DMS53 (cell line): ENCODE measurements at places on chromosomes 1 and 21.

- no peak for DNase-seq
These were observed 6.3 kb upstream of the TENT5C start for GRCh38 chr1:117599286-117600221.

DNA sequence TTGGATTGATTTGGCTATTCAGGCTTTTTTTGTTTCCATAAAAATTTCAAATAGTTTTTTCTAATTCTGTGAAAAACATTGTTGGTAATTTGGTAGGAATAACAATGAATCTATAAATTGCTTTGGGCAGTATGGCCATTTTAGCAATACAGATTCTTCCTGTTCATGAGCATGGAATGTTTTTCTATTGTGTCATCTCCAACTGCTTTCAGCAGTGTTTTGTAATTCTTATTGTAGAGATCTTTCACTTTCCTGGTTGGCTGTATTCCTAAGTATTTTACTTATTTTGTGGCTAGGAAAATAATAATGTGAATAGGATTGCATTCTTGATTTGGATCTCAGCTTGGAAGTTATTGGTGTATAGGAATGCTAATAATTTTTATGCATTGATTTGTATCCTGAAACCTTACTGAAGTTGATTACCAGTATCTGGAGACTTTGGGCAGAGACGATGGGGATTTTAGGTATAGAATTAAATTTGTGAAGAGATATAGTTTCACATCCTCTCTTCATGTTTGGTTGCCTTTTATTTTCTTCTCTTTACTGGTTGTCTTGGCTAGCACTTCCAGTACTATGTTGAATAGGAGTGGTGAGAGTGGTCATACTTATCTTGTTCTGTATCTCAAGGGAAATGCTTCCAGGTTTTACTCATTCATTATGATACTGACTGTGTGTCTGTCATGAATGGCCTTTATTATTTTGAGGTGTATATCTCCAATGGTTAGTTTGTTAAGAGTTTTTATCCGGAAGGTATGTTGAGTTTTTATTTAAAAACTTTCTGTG, 57.3 kb downstream of the DRAM2 start:
- no peak for DNase-seq

- DNase-seq: peak; percentile 95
These were observed 2.3 kb downstream of the ARTN start for GRCh38 chr1:43935711-43936427.

DNA sequence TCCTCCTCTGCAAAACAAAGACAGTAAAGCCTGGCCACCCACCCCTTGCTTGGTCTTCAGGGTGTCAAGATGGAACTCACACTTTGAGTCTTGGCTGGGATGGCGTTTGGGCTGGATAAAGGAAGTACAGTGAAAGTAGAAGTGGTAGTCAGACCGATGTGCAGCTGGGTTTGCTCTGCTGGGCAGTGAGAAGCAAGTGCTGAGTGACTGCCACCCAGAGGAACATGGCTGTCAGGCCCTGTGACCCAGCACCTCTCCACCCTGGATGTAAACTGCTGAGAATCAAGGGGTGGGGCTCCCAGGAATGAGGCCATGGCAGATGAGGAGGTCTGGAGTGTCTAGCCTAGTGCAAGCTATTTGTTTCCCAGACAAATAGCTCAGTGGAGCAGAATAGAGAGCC, 51.2 kb downstream of the POFUT2 start:
- DNase-seq: no peak

- DNase-seq: no peak
These were observed 19.9 kb downstream of the COA6 start for GRCh38 chr1:234393190-234393589.

GRCh38 chr1:55500601-55501000, 285.4 kb upstream of the USP24 start:
- no peak for DNase-seq

- peak; percentile 44 for DNase-seq
These were observed 65.0 kb upstream of the ETV3 start for GRCh38 chr1:157203166-157203565.

DNA sequence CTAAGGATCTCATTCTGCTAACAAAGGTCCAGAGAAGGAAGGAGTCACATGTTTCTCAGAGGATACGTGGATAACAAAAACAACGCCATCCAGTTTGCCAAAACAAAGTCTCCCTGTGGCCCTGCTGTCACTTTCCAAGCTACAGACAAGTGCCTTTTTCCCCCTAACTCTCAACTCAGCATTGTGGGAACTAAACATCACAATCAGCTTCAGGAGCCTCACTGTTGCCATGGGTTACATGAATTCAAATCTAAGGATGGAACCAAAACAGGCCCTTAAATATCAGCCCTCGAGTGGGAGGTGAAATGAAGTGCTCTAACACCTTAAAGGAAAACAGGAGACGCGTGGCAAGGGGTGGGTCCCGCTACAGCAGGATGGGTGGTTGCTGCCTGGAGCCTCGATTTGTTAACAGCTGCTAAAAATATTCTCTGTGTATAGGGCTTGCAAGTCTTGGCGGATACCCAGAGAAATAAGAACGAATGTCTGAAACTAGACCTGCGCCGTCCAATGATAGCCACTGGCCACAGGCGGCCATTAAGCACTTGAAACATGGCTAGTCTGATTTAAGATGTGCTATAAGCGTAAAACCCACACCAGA, 66.4 kb upstream of the SOD1 start:
- no peak for DNase-seq

- no peak for DNase-seq
These were observed 78.6 kb downstream of the SLC25A24 start for GRCh38 chr1:108121358-108122143.

GRCh38 chr21:43867948-43868347, 2.9 kb downstream of the AGPAT3 start:
- DNase-seq: no peak

DNA sequence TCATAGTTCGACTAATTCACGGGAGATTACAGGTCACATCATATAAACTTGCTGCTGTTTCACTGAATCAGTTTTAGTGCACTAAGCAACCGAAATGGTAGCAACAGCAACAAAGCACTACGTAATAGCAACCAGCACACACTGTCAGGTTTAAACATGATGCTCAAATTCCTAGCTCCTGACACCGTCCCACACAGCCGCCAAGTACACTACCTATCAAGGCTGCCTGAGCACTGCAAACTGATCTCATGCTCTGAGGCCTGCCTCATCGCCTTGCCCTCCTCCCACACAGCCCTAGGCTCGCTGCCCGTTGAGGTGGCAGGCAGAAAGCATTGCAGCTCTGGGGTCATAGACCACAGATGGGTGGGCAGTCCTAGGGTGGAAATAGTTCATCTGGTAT, 12.4 kb downstream of the LAMC2 start:
- no peak for DNase-seq

GRCh38 chr1:984476-984814, 2.6 kb upstream of the PERM1 start:
- DNase-seq: no peak

- DNase-seq: no peak
These were observed 75.4 kb upstream of the CD5L start for GRCh38 chr1:157916887-157917570.

- DNase-seq: no peak
These were observed 100.2 kb upstream of the COG2 start for GRCh38 chr1:230542054-230542453.

- no peak for DNase-seq
These were observed 5.1 kb downstream of the NT5C1A start for GRCh38 chr1:39666772-39667171.

DNA sequence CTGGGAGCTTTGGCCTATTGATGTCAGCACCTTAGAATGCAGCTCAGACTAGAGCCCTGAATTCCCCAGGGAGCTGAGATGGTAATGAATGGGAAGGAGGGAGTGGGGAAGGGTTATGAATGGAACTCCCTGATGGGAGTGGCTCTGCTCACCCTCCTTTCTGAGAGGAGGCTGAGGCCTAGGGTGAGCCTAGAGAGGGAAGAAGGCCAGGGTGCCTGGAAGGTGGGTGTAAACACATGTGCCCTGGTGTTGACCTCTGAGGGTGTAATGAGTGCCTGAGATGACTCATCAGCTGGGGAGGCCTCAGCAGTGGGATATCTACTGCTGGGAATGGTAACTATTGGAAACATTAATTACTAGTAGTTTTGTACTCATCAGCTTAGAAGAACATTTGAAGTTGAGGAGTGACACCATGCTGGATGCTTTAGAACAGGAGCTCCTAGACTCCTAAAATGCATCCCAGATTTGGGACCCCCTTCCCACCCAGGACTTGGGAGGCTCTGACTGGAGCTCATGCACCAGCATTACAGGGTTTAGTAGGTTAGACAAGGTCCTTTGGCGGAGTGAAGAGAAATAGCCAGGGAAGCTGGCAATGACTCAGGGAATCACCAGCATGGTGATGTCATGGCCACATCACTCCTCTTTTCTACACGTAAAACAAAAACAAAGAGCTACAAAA, 16.0 kb upstream of the PIGV start:
- DNase-seq: peak; percentile 80

GRCh38 chr1:180796897-180797640, 115.6 kb upstream of the KIAA1614 start:
- no peak for DNase-seq

DNA sequence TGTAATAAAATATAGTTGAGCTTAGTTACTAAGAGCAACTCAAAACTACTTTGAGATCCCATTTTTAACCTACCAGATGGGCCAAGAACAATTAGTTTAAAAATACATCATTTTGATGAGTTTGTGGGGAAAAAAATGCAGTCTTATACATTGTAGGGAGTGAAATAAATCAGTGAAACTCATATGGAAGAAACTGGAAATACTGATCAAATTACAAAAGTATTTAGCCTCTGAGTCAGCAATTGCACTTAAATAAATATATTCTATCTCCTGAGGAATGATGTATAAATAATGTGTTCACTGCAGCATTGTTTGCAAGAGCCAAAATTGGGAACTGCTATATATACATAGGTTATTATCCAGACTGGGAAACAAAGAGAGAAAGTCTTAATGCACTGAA, 4.6 kb upstream of the SMCP start:
- no peak for DNase-seq

DNA sequence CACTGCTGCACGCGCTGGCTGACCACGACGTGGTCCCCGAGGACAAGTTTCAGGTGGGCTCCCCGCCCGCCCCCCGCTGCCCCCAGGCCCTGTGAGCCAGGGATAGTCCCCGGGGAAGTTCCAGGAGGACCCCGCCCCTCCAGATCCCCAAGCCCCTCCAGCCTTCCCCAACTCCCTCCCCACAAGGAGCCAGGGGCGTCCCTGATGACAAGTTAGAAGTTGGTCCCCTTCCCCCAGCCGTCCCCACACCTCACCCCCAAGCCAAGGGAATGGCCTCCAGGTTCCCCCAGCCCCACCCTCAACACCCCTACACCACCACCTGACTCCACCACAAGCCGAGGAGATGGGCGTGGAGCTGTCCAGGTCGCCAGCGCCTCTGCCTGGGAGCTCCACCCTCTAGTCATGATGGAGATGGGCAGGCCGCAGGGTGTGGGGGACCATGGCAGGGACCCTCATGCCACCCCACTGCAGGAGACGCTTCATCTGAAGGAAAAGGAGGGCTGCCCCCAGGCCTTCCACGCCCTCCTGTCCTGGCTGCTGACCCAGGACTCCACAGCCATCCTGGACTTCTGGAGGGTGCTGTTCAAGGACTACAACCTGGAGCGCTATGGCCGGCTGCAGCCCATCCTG, 525 bp downstream of the AIRE start:
- DNase-seq: no peak

DNA sequence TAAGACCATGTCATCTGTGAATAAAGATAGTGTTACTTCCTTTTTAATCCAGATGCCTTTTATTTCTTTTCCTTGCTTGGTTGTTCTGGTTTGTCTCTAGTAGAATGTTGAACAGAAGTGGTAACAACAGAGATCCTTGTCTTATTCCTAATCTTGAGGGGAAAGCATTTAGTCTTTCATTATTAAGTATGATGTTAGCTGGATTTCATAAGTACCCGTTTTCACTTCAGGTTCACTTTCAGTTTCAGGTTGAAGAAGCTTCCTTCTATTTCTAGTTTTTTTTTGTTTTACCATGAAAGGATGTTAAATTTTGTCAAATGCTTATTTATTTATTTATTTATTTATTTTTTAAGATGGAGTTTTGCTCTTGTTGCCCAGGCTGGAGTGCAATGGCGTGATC, 22.3 kb upstream of the AGPAT3 start:
- no peak for DNase-seq
